ENCODE measurements at places on chromosomes 13 and 19.
A peak's percentile ranks its signal among the peaks of the same experiment; 100 is the strongest.

GRCh38 chr13:107395927-107396662 lies 819.2 kb downstream of the LIG4 start:
- DNase-seq = no peak

DNA sequence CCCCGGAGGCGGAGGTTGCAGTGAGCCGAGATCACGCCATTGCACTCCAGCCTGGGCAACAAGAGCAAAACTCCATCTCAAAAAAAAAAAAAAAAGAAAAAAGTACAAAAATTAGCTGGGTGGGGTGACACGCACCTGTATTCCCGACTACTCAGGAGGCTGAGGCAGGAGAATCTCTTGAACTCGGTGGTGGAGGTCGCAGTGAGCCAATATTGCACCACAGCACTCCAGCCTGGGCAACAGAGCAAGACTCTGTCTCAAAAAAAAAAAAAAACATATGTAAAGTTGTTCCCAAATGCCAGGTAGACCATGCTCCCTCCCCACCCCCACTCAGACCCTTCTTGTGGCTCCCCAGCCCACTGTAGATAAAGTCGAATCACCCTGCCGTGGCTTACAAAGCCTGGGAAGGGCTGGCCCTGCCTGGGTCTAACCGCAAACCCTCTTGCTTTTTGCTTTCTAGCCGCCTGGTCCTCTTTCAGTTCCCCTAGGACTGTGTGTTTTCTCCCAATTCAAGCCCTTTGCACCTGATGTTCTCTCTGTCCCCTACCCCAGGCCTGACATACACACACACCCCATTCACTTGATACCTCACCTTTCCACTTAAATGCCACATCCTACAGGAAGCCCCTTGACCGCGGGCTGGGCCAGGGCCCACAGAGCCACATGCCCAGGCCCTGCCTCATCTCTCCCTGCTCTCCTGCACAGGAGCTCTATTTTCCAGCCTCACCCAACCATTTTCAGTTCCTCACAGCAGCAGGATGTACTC lies 34.4 kb downstream of the MAP4K1 start:
- no peak for DNase-seq

- no peak for DNase-seq
These were observed 468 bp upstream of the SLC39A3 start for GRCh38 chr19:2740314-2740656.

- DNase-seq = no peak
These were observed 255.7 kb upstream of the KLHL1 start for GRCh38 chr13:70363991-70364390.

GRCh38 chr13:35474496-35475211 lies 1.8 kb downstream of the MAB21L1 start:
- DNase-seq = no peak

DNA sequence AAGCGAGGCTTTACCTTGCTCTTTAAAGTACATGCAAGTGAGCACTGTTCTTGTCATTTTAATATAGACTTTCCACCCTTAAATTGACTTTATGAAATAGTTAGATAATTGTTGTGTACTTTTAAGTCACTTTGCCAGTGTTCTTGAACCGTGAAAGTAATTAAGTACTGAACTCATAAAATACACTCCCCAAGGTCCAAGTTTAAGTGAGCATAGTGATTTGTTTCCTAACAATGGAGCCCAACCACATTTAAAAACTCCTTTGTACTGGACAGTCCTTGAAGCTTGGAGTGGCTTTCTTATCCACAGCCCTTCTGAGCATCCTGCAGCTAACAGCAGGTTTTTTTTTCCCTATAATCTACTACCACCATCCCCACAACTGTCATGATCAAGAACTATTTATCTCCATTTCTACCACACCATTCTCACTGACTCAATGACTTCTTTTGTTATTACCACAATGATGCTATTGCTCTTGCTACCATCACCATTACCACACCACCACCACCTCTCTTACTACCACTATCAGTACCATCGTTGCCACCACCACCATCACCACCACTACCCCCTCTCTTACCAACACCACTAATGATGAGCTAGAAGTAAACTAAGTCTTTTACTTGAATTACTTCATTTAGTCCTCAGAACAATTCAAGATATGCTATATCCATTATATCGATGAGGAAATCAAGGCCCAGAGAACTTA lies 452.6 kb downstream of the DIAPH3 start:
- DNase-seq = no peak

DNA sequence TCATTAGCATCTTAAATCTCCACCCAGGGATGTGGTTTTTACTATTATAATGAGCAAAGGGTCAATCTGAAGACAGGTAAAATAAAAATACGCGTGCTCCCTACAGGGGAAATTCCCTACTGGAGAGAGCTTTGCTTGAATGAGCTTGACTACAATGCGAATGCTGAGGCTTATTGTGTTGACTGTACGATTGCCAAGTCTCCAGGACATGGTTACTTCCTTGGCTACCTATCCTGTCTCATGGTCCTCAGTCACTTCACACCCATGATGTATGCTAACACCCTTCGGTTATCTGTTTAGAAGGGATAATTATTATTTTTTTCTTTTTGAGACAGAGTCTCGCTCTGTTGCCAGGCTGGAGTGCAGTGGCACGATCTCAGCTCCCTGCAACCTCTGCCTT lies 61.7 kb downstream of the ZNF627 start:
- DNase-seq = no peak

DNA sequence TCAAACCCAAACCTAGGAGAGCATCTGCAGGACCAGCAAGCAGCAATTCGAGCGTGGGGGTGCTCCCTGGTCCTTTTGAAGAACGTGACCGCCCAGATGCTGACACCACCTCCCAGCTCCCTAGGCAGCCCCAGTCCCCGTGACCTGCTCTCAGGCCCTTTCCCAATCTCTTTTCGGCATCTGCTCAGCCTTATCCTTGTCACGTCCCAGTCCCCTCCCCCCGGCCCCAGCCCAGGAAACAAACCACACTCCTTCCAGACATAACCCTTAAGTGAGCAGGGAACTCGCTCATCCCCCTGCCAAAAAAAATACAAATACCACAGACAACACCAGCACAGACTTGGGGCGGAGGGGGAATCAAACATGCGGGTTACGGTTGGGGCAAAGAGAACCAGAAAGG lies 3.3 kb downstream of the MLLT1 start:
- DNase-seq = no peak

DNA sequence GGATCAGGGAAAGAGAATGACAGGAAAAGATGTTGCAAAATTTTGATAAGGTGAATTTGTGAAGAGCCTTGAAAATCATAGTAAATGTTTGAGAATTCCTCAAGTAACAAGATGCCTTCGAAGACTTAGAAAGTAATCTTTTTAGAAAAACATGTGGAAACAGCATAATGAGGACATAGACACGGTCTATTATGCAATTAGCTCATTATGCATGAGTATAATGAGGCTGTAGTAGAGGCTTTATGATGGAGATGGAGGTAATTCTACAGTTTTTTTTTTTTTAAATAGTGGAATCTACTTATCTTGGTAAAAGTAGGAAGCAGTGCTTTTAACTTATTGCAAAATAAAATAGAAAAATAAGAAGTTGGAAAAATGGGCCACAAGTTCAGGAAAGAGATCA lies 1329.1 kb upstream of the SPRY2 start:
- DNase-seq = no peak

- DNase-seq = peak; percentile 20
These were observed 704.7 kb downstream of the DIAPH3 start for GRCh38 chr13:59458908-59459579.

GRCh38 chr13:36912973-36913372 lies 7.1 kb downstream of the SMAD9 start:
- no peak for DNase-seq

DNA sequence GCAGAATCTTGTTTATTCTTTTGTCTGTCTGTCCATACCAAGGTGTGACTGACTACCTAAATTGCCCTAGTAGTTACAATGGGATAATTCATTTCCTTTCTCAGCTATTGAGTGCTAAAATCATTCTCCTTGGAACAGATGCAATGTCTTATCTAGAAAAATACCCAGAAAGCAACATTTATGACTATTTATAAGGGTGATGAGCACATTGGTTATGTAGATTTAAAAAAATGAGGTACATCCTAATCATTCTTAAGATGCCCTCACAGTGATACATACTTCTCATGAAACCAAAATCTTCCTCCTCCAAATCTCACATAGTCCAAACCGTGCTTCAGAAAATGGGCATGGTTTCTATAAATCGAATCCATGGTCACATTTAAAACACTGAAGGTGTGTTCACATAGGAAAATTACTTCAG lies 11.6 kb upstream of the UBE2L5 start:
- DNase-seq = no peak

GRCh38 chr19:10817291-10818038 lies 18.5 kb downstream of the TMED1 start:
- no peak for DNase-seq

- no peak for DNase-seq
These were observed 32.3 kb downstream of the COL4A1 start for GRCh38 chr13:110274687-110275086.

- DNase-seq = peak; percentile 25
These were observed at the start of gene CCDC122 for GRCh38 chr13:43878892-43879754. Gene CCDC122, minus strand, starts transcription at chr13:43879740. Its CDS starts 10,364 bp downstream, at chr13:43869376.

DNA sequence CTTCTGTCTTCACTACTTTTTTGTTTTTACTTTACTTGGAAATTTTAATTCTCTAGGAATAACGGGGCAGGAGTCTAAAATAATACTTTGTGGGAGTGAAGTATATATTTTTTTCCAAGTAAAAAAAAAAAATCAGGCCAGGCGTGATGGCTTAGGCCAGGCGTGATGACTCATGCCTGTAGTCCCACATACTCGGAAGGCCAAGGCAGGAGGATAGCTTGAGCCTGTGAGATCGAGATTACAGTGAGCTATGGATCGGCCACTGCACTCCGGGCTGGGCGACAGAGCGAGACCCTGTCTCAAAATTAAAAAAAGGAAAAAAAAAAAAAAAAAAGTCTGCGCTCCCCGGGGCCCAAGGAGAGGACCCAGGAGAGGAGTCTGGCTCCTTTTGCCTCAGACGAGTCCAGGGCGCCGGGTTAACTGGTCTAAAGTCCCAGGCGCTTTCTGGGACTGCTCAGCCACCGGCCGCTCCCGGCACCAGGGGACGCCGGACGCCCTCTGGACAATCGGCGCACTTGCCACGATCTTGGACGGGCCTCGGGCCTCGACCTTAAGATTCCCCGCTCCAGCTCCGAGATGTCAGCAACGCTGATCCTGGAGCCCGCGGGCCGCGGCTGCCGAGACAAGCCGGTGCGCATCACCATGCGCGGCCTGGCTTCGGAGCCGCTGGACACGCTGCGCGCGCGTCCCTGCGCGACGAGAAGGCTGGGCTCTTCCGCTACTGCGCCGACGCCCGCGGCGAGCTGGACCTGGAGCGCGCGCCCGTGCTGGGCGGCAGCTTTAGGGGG lies 2.7 kb upstream of the ZFP82 start:
- no peak for DNase-seq

- DNase-seq = no peak
These were observed 510.1 kb upstream of the NBEA start for GRCh38 chr13:34431827-34432581.

DNA sequence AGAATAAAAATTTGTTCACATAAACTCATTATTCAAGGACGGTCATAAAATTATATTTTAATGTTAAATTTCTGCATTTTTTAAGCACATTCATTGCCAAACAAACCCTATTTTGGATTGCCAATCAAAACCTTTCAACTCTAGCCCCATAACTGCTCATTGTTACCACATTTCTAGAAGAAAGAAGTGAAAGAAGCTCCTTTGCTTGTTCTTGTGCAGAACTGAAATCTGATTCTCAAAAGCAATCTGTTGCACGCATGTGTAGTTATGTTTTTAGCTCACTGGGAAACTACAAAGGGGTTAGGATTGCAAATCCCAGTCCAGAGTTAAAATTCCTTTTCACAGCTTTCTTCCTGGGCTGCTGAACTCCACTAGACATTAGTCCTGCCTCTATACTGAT lies 109.5 kb upstream of the MIR17HG start:
- no peak for DNase-seq

- no peak for DNase-seq
These were observed 133.9 kb downstream of the AKAP11 start for GRCh38 chr13:42405665-42406390.

DNA sequence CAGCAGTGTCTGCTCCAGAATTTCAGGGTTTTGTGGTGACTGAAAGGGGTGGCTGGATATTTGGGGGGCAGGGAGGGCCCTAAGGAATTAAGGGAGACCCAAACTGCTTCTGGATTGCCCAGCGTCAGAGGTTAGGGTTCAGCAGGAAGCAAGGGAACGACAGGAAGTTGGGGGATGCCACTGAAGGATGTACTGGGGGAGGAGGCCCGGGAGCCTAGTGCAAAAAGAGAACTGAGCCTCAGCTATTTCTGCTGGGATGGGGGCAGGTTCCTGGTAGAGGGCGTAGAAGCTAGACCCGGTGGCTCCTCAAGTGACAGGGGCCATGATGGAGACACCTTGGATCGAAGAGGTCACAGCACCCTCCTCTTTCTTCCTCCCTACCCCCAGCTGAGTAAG lies 1.1 kb downstream of the CYP2S1 start:
- no peak for DNase-seq

DNA sequence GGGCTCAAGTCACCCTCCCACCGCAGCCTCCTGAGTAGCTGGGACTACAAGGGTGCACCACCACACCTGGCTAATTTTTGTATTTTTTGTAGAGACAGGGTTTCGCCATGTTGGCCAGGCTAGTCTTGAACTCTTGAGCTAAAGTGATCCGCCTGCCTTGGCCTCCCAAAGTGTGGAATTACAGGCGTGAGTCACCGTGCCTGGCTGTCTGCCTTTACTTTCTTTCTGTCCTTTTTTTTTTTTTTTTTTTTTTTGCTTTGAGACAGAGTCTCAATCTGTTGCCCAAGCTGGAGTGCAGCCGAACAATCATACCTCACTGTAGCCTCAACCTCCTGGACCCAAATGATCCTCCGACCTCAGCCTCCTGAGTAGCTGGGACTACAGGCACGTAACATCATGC lies 25.0 kb upstream of the OR1M1 start:
- DNase-seq = no peak

GRCh38 chr19:55276720-55277430 lies 3.0 kb downstream of the HSPBP1 start:
- no peak for DNase-seq

GRCh38 chr19:49104229-49104864 lies 9.8 kb upstream of the LIN7B start:
- DNase-seq = no peak

- DNase-seq = peak; percentile 83
These were observed 2.5 kb downstream of the HDGFL2 start for GRCh38 chr19:4474514-4475022.

- no peak for DNase-seq
These were observed 54.5 kb downstream of the RAB20 start for GRCh38 chr13:110506859-110507566.

DNA sequence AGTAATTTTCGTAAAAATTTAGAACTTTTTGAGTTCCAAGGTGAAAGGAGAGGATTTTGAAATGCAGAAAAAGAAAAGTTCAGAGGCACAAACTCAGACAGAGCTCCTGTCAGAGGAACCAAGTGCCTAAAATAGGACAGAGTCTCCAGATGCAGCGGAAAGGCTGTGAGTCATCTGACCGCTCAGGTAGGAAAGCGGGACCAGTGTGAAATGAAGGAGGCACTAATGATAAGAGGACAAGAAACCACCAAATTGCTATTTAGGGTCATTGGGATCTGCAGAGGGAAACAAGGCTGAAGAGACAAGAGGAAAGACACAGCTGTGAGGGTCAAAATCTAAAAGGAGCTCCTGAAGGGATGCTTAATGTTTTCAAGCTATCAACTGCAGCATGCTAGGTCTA lies 34.9 kb downstream of the IRS2 start:
- no peak for DNase-seq
